ENCODE measurements at places on chromosomes 12 and 14. TPM values are rescaled to one million over a fixed set of nuclear protein-coding genes. Genes with fewer than 3 reads are reported as not detected.

CDH24 gene
- 15.3 TPM for polyA plus RNA-seq

LUM gene
- polyA plus RNA-seq: 333 TPM

RPGRIP1 gene
- 0.10 TPM for polyA plus RNA-seq

ENDOU gene
- polyA plus RNA-seq: 0.11 TPM

SERPINA12 gene
- polyA plus RNA-seq: not detected

SIX1 gene
- 0.24 TPM for polyA plus RNA-seq

BICDL1 gene
- 3.1 TPM for polyA plus RNA-seq

SLC25A47 gene
- 0.07 TPM for polyA plus RNA-seq

TAS2R30 gene
- polyA plus RNA-seq: 0.07 TPM

CCDC198 gene
- not detected for polyA plus RNA-seq

CPM gene
- polyA plus RNA-seq: 13.3 TPM

GDF3 gene
- polyA plus RNA-seq: 2.9 TPM

GPRC5D gene
- 0.17 TPM for polyA plus RNA-seq

PTGER2 gene
- 1.4 TPM for polyA plus RNA-seq

EIF2B1 gene
- polyA plus RNA-seq: 54.0 TPM

SLC4A8 gene
- polyA plus RNA-seq: 3.1 TPM

AP5M1 gene
- polyA plus RNA-seq: 46.3 TPM

PMCH gene
- not detected for polyA plus RNA-seq

TEDC1 gene
- polyA plus RNA-seq: 0.24 TPM

CCNK gene
- polyA plus RNA-seq: 44.3 TPM

CARMIL3 gene
- polyA plus RNA-seq: 5.8 TPM

CIDEB gene
- polyA plus RNA-seq: 37.4 TPM

GYS2 gene
- polyA plus RNA-seq: 0.07 TPM

VEZT gene
- 34.8 TPM for polyA plus RNA-seq

PYGL gene
- polyA plus RNA-seq: 33.1 TPM

MYO1A gene
- polyA plus RNA-seq: 0.46 TPM

NOVA1 gene
- 6.7 TPM for polyA plus RNA-seq

PRH2 gene
- not detected for polyA plus RNA-seq

GZMH gene
- 2.7 TPM for polyA plus RNA-seq

HIGD1C gene
- not detected for polyA plus RNA-seq

SINHCAF gene
- polyA plus RNA-seq: 14.7 TPM

POU6F1 gene
- 18.2 TPM for polyA plus RNA-seq

INF2 gene
- 217 TPM for polyA plus RNA-seq

AHSA1 gene
- polyA plus RNA-seq: 91.4 TPM

DIO2 gene
- polyA plus RNA-seq: 0.77 TPM

CD163L1 gene
- polyA plus RNA-seq: 6.2 TPM

ATL1 gene
- 10.1 TPM for polyA plus RNA-seq

PLD4 gene
- 1.0 TPM for polyA plus RNA-seq

VRTN gene
- polyA plus RNA-seq: not detected

OTUB2 gene
- polyA plus RNA-seq: 0.48 TPM

KLRK1 gene
- polyA plus RNA-seq: 1.5 TPM

DCAF11 gene
- polyA plus RNA-seq: 94.0 TPM

AQP6 gene
- not detected for polyA plus RNA-seq

SOAT2 gene
- polyA plus RNA-seq: 0.34 TPM

NRXN3 gene
- 8.5 TPM for polyA plus RNA-seq

SRGAP1 gene
- polyA plus RNA-seq: 3.6 TPM

IL25 gene
- polyA plus RNA-seq: not detected

UBE3B gene
- 16.0 TPM for polyA plus RNA-seq

PGF gene
- 5.1 TPM for polyA plus RNA-seq

SLC17A8 gene
- polyA plus RNA-seq: 0.09 TPM

All from adrenal gland (tissue), 19 donors.